Right forelimb (tissue), 1 donor: ENCODE measurements at places on chromosomes 2 and 18.

DNA sequence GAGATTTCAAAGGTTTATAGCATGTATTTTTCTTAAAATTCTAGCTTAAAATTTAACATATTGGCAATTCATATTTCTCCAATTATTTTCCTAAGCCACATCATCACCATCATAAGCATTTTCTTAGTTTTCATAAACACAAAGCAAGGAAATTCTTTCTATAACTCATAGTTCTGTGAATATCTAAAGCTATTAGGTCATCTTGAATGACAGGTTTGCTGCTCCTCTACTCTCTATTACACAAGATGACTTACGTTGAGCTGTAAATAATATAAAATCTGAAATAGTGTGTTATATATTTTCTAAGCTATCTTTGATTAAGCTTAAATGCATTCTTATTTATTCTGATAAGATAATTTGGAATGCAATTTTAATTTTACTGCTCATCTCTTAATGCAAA lies 984.6 kb upstream of the CNTNAP5 start:
- no peak for DNase-seq

DNA sequence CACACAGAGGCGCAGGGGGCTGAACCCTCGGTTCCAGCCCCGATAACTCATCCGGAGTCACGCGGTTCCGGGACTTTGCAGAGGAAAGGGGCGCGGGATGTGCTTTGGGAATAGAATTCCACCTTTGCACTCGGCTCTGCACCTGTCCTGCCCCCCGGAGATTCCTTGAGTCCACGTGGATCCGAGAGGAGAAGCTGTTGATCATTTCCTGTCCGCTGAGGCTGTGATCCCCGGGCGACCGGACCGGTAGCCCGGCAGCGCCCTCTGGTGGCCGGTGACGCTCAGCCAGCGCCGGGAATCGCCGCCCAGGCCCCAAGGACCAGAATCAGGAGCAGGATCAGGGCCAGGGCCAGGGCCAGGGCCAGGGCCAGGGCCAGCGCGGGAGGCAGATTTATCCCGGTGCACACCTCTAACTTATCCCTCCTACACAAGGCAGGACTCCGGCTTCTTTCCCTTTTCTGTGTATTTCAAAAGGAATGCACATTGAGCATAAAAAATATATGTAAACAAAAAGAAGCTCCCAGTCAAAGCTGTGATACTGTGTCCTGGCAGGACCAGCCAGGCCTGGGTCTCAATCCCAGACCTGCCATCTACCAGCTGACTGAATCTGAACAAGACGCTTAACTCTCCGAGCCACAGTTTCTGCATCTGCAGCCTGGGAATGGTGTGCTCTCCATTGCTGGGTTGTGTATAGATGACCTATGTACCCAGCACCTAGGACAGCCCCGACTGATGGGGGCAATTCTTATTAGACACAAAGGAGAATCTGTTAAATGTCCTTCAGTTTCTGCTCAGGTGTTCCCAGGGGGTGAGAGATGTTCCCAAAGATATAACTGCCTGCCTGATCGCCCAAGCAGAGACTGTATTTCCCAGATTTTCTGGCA lies 8.5 kb upstream of the SPATA3 start:
- peak; percentile 91 for DNase-seq

DNA sequence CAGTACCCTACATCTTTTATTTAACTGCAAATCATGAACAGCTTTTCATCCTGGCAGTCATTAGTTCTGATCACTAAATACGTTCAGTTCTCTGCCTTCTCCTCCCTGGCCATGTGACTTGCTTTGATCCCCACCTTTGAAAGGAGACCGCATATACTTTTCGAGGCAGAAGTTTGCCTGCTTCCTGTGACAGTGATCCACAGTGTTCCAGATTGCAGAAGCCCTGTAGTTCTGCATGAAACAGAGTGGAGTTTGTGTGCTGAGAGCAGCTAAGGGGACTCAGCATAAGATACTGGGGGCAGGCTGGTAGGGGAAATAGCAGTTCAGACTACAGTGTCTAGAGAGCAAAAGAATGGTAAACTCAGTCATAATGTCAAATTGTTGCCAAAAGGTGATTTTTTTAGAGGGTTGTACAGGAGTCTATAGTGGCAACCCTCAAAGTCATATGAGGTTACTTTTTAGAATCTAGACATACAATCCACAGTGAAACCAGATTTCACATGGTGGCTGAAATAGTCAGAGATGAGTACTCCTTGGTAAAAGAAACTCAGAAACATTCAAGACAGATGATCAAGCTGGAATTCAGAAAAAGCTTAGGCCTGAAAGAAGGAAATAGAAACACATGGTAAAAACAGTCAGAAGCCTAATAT lies 1800.4 kb upstream of the CELF4 start:
- no peak for DNase-seq

GRCh38 chr2:74204436-74204835 lies 6.0 kb downstream of the MTHFD2 start:
- no peak for DNase-seq

DNA sequence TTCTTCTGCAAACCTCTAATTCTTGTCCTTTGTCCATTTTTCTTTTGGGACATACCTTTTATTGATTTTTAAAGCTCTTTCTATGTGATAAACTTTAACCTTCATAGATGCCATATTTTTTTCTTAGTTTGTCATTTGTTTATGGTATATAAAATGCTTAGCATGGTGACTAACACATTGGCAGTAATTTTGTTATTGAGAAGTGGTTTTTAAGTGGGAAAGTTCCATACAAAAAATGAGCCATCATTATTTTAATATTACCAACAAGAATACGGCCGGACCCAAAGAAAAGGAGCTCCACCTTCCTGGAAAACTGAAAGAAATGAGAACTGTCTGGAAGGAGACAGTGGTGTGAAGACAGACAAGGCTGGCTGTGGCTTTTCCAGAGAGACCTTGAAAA lies 270.1 kb upstream of the SIX2 start:
- no peak for DNase-seq

DNA sequence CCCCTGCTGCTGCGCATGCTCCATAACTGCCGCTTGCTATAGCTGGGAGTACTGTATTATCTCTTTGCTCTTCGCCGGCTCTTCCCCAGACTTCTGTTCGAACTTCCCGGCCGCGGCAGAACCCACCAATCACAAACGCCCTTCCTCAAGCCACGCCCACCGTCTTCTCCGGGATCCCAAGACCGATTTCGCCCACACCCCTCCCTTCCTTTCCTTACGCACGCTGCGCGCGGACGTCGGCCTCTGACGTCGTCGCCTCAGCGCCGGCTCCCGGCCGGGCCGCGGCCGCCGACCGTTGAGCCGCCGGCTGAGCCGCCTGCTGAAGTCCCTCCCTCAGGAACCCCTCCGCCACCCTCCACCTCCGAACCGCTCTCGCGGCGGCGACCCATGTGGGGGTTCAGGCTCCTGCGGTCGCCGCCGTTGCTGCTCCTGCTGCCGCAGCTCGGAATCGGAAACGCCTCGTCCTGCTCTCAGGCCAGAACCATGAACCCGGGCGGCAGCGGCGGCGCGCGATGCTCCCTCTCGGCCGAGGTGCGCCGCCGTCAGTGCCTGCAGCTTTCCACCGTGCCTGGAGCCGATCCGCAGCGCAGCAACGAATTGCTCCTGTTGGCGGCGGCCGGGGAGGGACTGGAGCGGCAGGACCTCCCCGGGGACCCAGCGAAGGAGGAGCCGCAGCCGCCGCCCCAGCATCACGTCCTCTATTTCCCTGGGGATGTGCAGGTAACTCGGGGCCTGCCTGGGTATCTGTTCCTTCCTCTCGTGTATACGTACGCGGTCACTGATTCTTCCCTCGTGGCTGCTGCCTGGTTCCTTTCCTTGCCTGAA lies at the start of gene C2orf69:
TSS of gene C2orf69 (plus strand) at position 242 of the 825 bp plus-strand sequence. CDS start at position 388, 146 bp downstream.
- DNase-seq, result peak; percentile 98

DNA sequence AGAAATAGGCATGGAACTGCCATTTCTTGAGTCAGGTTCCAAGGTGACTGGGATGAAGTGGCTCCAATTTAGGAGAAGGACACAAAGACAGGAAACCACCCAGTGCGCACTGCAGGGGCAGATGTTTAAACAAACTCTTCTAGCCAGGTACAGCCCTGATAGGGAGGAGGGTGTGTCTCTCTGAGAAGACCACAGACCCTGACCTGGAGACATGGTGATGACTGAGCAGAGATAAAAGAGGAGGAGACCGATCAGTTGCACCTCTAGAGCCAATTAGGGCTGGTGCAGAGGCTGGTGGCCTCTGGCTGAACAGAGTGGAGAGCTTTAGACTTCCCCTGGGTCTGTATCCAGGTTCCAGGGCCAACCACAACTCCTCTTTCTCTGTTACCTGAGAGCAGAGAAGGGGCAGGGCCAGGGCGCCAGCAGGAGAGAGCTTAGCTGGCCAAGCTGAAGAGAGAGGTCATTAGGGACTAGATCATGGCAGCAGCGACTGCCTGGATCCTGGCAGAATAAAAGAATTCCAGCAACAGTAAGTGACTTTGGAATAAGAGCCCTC lies 5.4 kb upstream of the SPOPL start:
- DNase-seq, result no peak

DNA sequence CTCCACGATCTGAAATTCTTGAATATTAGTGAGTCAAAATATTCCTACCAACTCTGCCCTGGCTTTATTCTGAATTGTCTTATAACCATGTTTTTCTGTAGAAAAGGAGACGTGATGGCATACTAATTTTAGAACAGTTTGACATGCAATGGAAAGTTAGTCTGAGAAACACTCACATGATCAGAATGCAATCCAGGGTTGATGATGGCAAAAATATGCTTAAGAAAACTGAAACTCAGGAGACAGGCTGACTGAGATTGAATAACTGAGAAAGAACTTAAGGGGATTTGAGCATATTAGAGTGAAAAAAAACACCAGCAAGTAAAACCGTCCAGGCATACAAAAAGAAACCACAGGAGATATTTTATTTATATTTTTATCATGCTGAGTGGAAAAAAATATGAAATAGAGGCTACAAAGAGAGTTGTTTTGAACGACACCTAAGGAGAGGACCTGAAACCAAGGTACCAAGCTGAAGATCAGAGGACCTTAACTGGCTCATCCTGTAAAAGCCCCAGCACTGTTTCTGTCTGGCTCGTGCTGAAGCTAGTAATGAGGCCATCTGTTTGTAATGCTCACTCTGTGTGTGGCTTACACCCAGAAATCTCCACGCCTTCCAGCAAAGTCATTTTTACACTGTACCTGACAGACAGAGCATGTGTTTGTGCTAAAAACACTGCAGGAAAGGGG lies 437.2 kb upstream of the PKDCC start:
- peak; percentile 64 for DNase-seq

GRCh38 chr2:219430633-219431615 lies 3.7 kb upstream of the SPEG start:
- peak; percentile 59 for DNase-seq

- DNase-seq, result no peak
These were observed 7.2 kb downstream of the EDAR start for GRCh38 chr2:108981846-108982245.

GRCh38 chr2:16168506-16169264 lies 228.3 kb downstream of the MYCN start:
- DNase-seq, result no peak

- peak; percentile 75 for DNase-seq
These were observed 148.7 kb downstream of the TPO start for GRCh38 chr2:1561811-1562421.

GRCh38 chr18:74525741-74526140 lies 8.6 kb upstream of the CNDP1 start:
- no peak for DNase-seq

DNA sequence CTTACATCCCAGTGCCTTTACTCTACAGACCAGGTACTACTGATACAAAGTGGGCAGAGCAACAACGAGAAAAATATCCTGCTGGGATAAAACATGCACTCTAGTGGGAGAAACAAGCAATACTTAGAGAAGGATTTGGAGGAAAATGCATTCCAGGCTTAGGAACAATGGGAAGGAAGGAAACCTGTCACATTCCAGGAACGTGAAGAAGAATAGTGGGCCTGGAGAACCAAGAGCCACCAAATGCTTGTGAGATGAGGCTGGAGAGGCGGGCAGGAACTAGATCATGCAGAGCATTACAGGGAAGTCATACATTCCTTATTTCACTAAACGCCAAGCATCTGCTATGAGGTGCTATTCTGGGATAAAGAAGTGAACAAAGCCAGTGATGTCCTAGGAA lies 342.3 kb downstream of the DCC start:
- DNase-seq, result no peak

- no peak for DNase-seq
These were observed 261.1 kb upstream of the TRIB2 start for GRCh38 chr2:12455661-12456060.

DNA sequence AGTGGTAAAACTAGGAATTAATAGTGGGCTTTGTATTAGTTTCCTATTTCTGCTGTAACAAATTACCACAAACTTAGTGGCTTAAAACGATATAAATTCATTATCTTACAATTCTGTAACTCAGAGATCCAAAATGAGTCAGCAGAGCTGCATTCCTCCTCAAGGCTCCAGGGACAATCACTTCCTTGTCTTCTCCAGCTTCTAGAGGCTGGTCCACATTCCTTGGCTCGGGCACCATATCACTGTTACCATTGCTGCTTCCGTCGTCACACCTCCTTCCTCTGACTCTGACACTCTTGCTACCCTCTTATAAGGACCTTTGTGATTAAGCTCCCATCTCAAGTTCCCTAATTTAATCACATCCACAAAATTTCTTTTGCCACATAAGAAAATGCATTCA lies 567.8 kb upstream of the KLHL29 start:
- no peak for DNase-seq

DNA sequence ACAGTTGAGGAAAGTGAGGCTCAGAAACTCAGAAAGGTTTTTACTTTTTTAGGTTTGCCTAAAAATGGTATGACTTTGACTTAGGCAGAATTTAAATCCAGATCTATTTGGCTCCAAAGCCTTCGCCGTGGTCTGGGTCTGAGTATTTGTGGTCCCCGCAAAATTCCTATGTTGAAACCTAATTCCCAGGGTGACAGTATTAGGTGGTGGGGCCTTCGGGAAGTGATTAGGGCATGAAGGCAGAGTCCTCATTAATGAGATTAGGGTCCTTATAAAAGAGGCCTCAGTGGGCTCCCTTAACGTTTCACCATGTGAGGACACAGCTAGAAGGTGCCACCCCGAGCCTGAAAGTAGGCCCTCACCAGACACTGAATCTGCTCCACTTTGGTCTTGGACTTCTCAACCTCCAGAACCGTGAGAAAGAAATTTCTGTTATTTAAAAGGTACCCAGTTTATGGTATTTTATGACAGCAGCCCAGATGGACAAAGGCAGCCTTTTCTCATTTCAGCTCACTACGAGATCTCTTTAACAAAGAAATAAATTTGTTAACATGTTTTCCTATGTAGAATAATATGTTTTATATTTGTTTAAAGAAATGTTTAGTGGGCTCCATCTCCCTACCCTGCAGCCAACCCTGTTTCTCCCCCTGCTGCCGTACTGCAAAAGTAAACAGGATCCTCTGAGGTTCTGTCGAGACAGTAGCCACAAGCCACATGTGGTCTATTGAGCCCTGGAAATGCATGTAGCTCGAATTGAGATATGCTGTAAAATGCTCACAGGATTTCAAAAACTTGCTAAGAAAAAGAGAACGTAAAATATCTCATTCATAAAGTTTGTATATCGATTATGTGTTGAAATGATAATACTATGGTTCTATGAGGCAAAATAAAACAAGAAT lies 80.6 kb downstream of the MOGAT1 start:
- no peak for DNase-seq

GRCh38 chr2:237456200-237456843 lies 30.7 kb upstream of the MLPH start:
- no peak for DNase-seq

- no peak for DNase-seq
These were observed 219.0 kb downstream of the ACTR3 start for GRCh38 chr2:114108824-114109416.
